ENCODE measurements at places on chromosomes 1 and 21.

DNA sequence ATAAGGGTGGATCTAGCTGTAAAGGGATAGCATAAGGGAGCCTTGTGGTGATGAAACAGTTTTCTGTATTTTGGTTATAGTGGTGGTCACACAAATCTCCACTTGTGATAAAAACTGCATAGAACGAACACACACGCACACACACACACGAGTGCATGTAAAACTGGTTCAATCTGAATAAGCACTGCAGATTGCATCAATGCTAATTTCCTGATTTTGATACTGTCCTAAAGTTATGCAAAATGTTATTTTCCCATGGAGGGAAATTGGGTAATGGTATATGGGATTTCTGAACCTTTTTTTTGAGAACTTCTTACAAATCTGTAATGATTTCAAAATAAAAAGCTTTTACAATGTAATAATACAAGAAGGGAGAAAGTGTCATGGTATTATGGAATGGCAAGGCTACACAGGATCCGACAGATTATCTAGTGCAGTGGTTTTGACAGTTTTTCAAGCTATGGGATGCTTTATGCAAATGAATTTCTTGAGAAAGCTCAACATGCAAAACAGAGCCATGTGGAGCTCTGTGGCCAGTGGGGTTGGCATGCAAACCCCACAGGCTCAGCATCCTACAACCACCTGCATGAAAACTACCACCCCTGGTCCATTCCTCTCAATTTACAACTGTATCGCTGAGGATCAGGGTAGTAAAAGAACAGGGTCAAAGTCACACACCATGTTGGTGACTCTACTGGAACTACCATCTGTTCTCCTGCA lies 18.8 kb downstream of the SLC41A1 start:
- DNase-seq = no peak

DNA sequence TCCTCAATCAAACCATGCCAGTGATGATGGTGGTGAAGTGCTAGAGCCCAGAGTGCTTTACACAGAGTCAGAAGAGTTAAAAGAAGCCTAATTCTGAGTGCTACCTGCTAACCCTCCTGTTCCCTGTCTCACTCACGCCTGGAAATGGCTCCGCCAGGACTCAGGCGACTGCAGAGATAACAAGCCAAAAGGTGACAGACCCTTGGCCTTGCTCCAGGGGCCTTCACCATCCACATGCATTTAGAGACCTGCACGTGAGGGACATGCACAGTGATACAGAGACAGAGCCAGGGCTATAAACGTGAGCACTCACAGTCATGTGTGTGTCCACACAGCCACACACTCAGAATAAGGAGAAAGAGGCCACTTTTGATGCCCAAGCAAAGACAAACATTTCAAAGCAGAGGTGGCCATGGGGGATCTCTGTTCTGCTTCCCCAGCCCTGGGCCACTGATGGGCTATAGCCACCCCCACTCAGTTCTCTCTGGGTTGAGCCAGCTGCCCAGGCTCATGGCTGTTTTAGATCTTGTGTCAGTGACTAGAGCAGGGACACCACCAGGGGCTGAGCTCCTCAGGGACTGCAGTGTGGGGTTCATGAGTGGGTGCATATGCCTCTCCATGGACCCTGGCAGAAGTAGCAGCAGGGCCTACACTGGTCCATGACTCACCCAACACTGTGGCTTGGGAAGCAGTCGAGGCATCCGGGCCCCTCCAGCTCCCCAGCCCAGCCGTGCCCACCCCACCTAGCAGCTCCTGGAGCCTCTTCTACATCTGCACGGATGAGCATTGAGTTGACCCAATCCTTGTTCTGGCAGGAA lies 117.2 kb downstream of the EPHB2 start:
- no peak for DNase-seq

DNA sequence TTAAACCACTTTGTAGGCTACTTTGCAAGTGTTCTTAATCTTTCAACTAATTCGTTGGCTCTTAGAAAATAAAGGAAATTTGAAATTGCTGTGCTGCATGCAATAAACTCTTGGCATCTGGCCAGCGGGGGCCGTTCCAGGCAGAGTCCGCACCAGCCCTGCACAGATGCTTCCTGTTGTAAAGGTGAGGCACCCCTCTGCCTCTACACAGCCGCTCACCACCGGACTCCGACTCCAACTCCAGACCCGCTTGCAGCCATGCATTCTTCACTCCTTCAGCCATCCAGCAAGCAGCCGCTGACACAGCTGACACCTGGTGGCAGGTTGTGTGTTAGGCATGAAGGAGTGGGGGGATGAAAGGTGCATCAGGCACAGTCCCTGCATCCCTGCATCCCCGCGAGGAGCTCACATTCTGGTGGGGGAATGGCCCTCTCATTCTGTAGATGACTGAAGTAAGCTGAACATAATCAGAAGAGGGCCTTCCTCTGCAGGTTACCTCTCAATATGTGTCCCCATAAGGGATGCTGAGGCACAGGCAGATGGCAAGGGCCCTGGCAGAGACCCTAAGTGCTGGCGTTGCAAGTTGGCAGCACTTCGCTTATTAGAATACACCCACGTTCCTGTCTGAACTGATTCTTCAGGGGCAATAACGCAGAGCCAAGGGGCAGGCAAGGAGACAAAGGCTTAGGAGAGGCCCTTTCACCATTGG lies 56.8 kb downstream of the GLIS1 start:
- DNase-seq = peak; percentile 4

DNA sequence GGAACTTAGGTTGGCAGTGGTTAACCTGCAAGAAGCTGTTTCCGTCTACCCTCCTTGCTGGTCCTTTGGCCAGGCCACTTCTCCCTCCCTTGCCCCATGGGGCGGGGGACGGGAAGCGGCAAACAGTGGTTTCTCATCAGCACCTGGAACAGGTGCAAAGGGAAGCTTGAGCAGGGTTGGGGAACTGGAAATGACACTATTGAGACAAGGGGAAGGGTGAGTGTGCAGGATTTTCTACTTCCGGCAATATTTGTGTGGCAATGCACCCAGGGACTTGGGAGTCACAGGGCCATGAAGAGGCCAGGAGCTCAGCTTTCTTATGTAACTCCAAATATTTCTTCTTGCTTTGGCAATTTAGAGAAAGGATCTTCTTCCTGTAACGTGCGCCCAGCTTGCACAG lies 29.0 kb upstream of the SARS1 start:
- DNase-seq = no peak

DNA sequence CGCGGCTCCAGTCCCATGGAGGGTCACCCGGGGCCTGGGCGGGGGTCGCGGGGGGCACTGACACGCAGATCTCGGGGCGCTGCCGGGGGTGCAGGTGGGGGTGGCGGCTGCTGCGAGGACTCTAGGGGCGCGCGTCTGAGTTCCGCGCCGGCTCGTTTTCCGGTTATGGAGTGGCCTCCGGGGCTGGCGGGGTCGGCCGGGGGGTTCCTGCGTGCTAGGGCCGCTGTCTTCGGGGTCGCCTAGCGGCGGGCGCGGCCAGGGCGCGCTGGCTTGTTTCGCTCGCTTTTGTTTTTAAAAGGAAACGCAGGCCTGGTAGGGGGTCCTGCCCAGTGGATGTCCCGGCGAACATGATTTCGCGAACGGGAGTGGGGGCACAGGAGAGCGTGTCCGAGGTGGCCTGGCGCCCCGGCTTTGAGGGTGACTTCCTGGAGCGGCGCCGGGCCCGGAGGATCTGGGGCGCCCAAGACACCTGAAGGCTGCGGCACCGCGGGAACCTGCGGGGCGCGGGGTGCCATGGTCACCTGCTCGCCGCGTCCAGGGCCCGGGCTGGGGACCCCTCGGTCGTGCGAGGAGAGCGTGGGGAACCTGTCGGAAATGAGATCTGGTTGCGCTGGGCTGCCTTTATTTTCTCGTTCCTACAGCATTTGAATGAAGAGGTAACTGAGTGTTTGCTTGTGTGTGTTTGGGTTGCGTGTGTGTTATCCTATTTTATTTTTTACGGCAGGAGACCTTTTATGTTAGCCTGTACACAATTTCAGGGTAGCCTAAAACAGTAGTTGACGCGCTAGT lies 618 bp downstream of the ETS2 start:
- DNase-seq = no peak

DNA sequence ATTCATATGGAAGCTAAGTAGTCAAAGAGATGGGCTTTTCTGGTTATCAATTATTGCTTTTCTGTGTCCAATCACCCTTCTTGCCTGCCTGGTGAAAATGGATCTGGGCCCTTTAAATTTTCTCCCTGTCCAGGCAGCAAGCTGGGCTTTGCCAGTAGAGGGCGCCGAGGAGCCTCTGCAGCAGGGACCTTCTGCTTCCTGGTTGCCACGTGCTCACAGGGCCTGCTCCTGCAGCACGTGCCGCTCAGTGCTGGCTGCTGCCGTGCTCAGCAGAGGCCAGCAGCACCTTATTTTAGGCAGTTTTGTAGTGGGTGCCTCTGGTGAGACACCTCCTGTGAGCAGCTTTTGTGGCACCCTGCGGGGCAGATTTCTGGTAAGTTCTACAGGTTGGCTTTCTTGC lies 4.0 kb downstream of the ACTL8 start:
- no peak for DNase-seq

- no peak for DNase-seq
Observed at GRCh38 chr1:26287033-26287711, 7.3 kb downstream of the SH3BGRL3 start.

GRCh38 chr1:185445594-185445993 lies 128.6 kb upstream of the IVNS1ABP start:
- no peak for DNase-seq

DNA sequence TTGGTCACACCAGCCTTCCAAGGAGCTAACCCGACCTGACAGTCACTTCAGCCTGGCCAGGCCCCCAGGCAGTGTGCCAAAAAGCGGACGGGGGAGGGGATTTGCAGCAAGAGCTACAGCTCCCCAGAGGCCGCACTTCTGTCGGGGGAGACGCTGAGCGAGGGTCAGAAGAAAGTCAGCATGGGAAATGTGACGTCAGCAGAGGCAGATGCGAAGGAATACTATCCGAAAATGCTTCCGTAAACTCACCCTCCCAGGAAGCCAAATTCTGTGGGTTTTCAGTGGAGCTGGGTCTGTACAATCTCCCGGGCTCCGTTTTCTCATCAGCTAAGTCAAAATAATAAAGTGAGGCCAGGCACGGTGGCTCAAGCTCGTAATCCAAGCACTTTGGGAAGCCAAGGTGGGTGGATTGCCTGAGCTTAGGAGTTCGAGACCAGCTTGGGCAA lies 28.5 kb upstream of the ECE1 start:
- DNase-seq = no peak

DNA sequence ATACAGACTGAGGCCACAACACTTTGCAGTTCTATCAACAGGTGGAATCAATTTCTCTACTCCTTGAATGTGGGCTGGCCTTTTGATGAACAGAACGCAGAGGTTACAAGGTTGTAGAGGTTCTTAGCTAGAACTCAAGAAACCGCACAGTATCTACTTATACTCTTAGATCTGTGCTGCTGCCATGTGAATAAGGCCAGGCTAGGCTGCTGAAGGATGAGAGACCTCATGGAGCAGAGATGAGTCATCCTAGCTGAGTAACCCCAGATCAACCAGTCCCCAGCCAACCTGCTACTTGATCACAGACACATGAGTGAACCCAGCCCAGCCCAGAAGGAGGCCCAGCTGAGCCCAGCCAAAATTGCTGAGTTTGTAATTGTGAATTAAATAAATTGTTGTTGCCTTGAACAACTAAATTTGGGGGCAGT lies 35.3 kb upstream of the BCAR3 start:
- no peak for DNase-seq

DNA sequence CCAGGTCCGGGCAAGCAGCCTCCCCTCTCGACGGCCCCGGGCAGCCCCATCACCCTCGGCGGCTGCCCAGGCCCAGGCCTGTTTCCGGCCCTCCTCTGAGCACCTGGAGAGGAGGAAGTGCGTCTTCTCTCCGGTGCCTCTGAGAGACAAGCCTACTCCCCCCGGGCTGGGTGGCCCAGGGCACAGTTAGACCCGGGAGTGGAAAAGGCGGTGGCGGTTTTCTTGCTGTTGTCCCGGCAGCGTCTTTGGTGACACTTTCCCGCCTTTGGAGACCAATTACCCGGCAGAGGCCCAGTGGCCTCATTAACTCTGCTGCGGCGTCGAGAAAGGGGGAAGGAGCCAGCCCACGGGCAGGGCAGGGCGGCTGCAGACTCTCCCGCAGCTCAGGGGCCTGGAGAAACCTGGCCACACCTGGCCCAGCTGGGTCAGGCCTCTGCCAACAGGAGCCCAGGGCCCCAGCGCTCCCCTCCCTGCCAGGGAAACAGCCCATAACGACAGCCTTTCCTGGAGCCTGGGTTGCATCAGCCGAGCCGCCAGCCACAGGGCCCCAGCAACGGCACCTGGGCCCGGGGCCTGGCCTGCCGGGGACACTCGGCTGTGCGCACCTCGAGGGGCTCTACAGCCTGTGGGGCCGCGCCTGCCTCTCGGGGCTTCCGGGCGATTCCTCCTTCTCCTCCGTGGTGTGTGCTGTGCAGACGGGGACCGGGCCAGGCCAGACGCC lies 28.4 kb upstream of the C1orf159 start:
- peak; percentile 29 for DNase-seq
